ENCODE measurements at places on chromosomes 3 and 15. TPM values are rescaled to one million over a fixed set of nuclear protein-coding genes. Genes with fewer than 3 reads are reported as not detected.

Gene ILDR1
- 3.7 TPM for total RNA-seq

Gene ABHD5
- total RNA-seq, result 12.4 TPM

Gene POLQ
- total RNA-seq, result 3.9 TPM

Gene TIPARP
- 47.1 TPM for total RNA-seq

Gene SUSD5
- 0.85 TPM for total RNA-seq

Gene ARPIN
- 46.9 TPM for total RNA-seq

Gene SERPINI2
- total RNA-seq, result 2.4 TPM

Gene SAMD7
- total RNA-seq, result not detected

Gene CRBN
- total RNA-seq, result 70.1 TPM

Gene LIPH
- total RNA-seq, result 17.5 TPM

Gene GALNT15
- total RNA-seq, result 196 TPM

Gene LHFPL4
- total RNA-seq, result 0.54 TPM

Gene SIDT1
- total RNA-seq, result 116 TPM

Gene SLC41A3
- total RNA-seq, result 47.4 TPM

Gene MUC20
- total RNA-seq, result 104 TPM

Gene PLCH1
- 12.4 TPM for total RNA-seq

Gene ADPRH
- 5.0 TPM for total RNA-seq

Gene PARP3
- total RNA-seq, result 144 TPM

Gene ACY1
- 726 TPM for total RNA-seq

Gene EPHB3
- total RNA-seq, result 14.2 TPM

Gene UBR1
- total RNA-seq, result 37.1 TPM

Gene CRELD1
- total RNA-seq, result 41.6 TPM

Gene ATP13A5
- not detected for total RNA-seq

Gene HHLA2
- total RNA-seq, result 276 TPM

Gene DNAH12
- not detected for total RNA-seq

Gene SSUH2
- total RNA-seq, result 10.7 TPM
